Kidney (tissue), 22 donors: ENCODE measurements at places on chromosomes 6 and 20.

- H3K27me3 ChIP-seq = no peaks in the 10 kb centered on the region
- no peaks in the 10 kb centered on the region for H3K36me3 ChIP-seq
- H3K27ac ChIP-seq = no peak overlapping the region
- no peak overlapping the region for H3K4me3 ChIP-seq
- peak; percentile 48 for DNase-seq
Observed at GRCh38 chr6:99241905-99242534, 107.5 kb downstream of the FAXC start.

GRCh38 chr6:110195639-110196038, 15.4 kb downstream of the CDC40 start:
- peaks cover 6% of the 10 kb centered on the region for H3K36me3 ChIP-seq
- H3K4me3 ChIP-seq = no peak overlapping the region
- no peaks in the 10 kb centered on the region for H3K4me1 ChIP-seq
- DNase-seq = no peak
- no peak overlapping the region for H3K27ac ChIP-seq

GRCh38 chr20:43372051-43372450, 85.6 kb upstream of the SRSF6 start:
- H3K36me3 ChIP-seq = no peaks in the 10 kb centered on the region
- no peak for DNase-seq
- H3K27me3 ChIP-seq = no peaks in the 10 kb centered on the region
- no peak overlapping the region for H3K4me3 ChIP-seq

GRCh38 chr20:53149148-53149889, 177.2 kb downstream of the TSHZ2 start:
- no peak overlapping the region for H3K4me3 ChIP-seq
- DNase-seq = peak; percentile 47
- no peaks in the 10 kb centered on the region for H3K27me3 ChIP-seq

- H3K27me3 ChIP-seq = no peaks in the 10 kb centered on the region
- H3K4me3 ChIP-seq = no peak overlapping the region
- H3K36me3 ChIP-seq = no peaks in the 10 kb centered on the region
- peaks cover 5% of the 10 kb centered on the region for H3K4me1 ChIP-seq
- DNase-seq = no peak
Observed at GRCh38 chr6:6595025-6595424, 6.5 kb downstream of the LY86 start.

DNA sequence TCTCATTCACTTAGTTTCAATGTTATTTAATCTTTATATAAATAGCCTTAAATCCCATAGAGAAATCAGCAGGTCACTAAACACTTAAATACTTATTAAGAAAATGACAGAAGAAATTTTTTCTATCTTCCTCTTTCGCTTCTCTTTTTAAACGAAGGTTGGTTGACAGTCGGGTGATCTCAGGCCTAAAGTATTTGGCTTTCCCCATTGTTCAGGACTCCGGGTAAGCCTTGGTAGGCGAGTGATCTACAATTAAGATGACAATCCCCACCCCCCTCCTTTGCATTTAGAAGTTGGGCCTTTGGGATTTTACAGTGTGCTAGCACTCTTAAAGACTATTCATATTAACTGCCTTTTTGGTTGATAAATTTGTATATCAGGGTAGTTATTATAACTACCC, 19.7 kb upstream of the UTRN start:
- DNase-seq = no peak
- H3K27me3 ChIP-seq = no peaks in the 10 kb centered on the region
- H3K27ac ChIP-seq = no peak overlapping the region
- peaks cover 4% of the 10 kb centered on the region for H3K4me1 ChIP-seq
- no peak overlapping the region for H3K4me3 ChIP-seq

DNA sequence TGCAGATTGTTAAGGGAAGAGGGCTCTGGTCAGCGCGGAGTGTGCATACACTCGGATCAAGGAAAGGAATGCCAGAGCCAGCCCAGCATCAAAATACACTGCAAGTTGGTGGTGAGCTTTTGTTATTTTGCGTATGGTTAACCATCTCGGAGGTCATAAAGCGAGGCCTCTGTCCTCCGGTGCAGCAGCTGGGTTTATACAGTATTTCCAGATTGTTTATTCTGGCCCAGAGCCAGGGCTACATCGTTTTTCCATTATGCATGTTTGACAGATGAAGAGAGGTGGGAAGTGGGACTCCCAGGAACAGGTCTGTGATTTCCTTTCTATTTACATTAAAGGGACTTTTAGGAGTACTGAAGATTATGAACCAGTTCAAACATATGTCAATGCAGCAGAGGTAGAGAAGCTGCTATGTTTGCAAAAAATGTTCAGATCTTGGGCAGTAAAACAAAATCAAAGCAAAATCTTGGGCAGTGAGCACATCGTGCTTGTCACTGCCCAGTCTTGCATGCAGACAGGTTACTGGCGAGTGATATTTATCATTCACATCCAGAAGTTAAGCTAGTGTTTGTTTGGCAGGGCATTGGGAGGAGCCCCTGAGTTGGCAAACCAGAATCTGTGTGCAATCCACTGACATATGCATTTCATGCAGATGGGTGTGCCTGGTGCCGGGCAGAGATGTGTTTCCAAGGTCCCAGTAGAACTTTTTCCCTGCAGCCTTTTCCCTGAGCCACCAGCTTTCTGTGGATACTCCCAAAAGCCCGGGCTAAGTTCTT, 256.3 kb upstream of the TAB2 start:
- H3K27me3 ChIP-seq = no peaks in the 10 kb centered on the region
- H3K4me3 ChIP-seq = no peak overlapping the region
- H3K27ac ChIP-seq = no peak overlapping the region
- peaks cover 10% of the 10 kb centered on the region for H3K4me1 ChIP-seq

DNA sequence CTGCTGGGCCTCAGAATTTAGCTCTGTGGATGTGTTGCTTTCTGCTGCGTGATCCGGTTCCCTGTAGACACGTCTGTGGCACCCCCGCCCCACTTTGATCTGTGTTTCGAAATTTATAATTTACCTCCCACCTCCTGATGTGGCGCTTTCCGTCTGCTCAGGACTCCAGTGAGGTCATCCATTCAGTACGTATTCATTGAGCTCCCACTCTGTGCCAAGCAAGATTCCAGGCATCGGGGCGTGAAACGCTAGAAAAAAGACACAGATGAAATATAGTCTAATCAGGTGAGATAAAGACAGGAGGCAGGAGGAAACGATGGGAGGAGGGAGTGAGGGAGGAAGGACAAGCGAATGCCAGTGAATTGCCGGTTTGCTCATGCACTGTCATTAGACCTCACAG, 431.9 kb upstream of the SULF2 start:
- no peaks in the 10 kb centered on the region for H3K36me3 ChIP-seq
- H3K27me3 ChIP-seq = no peaks in the 10 kb centered on the region
- peak; percentile 67 for DNase-seq
- no peak overlapping the region for H3K27ac ChIP-seq
- no peaks in the 10 kb centered on the region for H3K4me1 ChIP-seq
- H3K4me3 ChIP-seq = no peak overlapping the region

DNA sequence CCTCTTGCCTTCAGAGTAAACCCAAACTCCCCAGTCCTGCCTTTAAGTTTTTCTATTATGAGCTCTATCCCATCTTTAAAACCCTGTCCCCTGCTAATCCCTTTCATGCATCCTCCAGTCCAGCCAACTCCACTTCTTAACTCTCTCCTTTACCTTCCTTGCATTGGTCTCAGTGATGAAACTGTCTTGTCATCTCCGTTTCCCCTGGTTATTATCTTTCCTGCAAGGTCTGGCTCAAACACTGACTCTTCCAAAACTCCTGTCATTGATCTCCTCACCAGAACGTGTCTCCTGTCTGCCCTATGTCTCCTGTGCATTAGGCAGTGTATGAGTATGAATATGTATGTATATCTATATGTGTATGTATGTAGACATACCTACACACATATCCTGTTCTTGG, 11.8 kb upstream of the FNDC1 start:
- no peaks in the 10 kb centered on the region for H3K4me1 ChIP-seq
- H3K36me3 ChIP-seq = no peaks in the 10 kb centered on the region
- no peak overlapping the region for H3K4me3 ChIP-seq

DNA sequence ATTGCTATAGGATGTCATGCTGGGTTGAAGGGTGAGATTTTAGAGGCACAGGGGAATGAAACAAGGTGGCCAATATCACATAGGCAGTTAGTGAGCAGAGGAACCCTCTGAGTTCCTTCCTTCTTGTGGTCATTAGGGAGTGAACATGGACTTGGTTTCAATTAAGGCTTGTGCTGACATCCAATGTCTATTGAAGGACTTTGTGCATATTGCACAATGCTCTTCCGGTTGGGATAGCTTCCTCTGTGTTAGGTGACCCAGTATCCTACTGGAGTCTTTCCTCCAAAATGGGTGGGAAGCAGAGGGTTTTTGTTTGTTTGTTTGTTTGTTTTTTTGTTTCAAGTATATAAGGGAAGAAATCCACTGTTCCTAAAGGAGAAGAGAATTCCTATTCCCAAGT, 98.5 kb downstream of the HDGFL1 start:
- no peaks in the 10 kb centered on the region for H3K4me1 ChIP-seq
- no peak overlapping the region for H3K27ac ChIP-seq
- no peak for DNase-seq

DNA sequence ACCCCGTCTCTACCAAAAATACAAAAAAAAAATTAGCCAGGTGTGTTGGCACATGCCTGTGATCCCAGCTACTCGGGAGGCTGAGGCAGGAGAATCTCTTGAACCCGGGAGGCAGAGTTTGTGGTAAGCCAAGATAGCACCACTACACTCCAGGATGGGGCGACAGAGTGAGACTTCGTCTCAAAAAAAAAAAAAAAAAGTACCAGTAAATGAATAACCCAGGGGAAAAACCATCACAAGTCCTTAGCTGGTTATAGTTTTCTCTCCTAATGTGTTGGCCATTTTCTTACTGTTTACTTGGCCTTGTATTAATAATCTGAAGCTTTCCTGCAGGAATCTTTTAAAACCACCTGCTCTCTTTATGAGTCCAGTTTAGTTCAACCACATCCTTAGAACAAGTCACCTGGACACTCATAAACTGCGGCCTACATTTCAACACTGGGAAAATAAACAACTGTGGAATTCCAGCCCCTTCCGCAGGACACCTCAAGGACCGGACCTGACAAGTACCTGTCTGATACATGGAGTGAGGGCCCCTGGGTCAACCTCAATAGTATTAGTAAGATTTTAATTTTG, 102.6 kb downstream of the ATP9A start:
- no peak overlapping the region for H3K4me3 ChIP-seq
- no peak overlapping the region for H3K27ac ChIP-seq
- H3K36me3 ChIP-seq = peaks cover 6% of the 10 kb centered on the region

GRCh38 chr6:143135797-143136561, 75.3 kb downstream of the AIG1 start:
- DNase-seq = no peak
- H3K4me3 ChIP-seq = no peak overlapping the region
- peaks cover 8% of the 10 kb centered on the region for H3K36me3 ChIP-seq
- no peaks in the 10 kb centered on the region for H3K4me1 ChIP-seq
- no peaks in the 10 kb centered on the region for H3K27me3 ChIP-seq

- H3K27me3 ChIP-seq = no peaks in the 10 kb centered on the region
- no peak for DNase-seq
- H3K36me3 ChIP-seq = no peaks in the 10 kb centered on the region
- H3K4me3 ChIP-seq = no peak overlapping the region
Observed at GRCh38 chr20:61625246-61625645, 373.2 kb downstream of the CDH4 start.

GRCh38 chr6:56986611-56987010, 31.7 kb downstream of the BEND6 start:
- H3K36me3 ChIP-seq = no peaks in the 10 kb centered on the region
- no peak overlapping the region for H3K4me3 ChIP-seq
- no peaks in the 10 kb centered on the region for H3K27me3 ChIP-seq
- H3K27ac ChIP-seq = no peak overlapping the region
- no peaks in the 10 kb centered on the region for H3K4me1 ChIP-seq

GRCh38 chr6:37702314-37702713, 4.6 kb upstream of the MDGA1 start:
- no peak for DNase-seq
- H3K27ac ChIP-seq = no peak overlapping the region
- no peaks in the 10 kb centered on the region for H3K27me3 ChIP-seq
- peaks cover 4% of the 10 kb centered on the region for H3K4me1 ChIP-seq
- H3K36me3 ChIP-seq = no peaks in the 10 kb centered on the region
